ENCODE measurements at places on chromosomes 4 and X. TPM values are rescaled to one million over a fixed set of nuclear protein-coding genes. Genes with fewer than 3 reads are reported as not detected.

GRCh38 chr4:139844057-139844456 is 178.4 kb downstream of the MGST2 start:
- H3K27ac ChIP-seq: no peak overlapping the region
- DNase-seq: no peak
- H3K36me3 ChIP-seq: no peaks in the 10 kb centered on the region
- peaks cover 3% of the 10 kb centered on the region for H3K4me1 ChIP-seq
- no peaks in the 10 kb centered on the region for H3K27me3 ChIP-seq
- H3K4me3 ChIP-seq: no peak overlapping the region

RBM46 gene
- not detected for total RNA-seq

- no peak overlapping the region for H3K4me3 ChIP-seq
- no peak for DNase-seq
- no peaks in the 10 kb centered on the region for H3K36me3 ChIP-seq
- H3K27ac ChIP-seq: no peak overlapping the region
- peaks cover 10% of the 10 kb centered on the region for H3K27me3 ChIP-seq
- H3K4me1 ChIP-seq: no peaks in the 10 kb centered on the region
These were observed 5.9 kb downstream of the EMCN start for GRCh38 chr4:100511896-100512295.

DNA sequence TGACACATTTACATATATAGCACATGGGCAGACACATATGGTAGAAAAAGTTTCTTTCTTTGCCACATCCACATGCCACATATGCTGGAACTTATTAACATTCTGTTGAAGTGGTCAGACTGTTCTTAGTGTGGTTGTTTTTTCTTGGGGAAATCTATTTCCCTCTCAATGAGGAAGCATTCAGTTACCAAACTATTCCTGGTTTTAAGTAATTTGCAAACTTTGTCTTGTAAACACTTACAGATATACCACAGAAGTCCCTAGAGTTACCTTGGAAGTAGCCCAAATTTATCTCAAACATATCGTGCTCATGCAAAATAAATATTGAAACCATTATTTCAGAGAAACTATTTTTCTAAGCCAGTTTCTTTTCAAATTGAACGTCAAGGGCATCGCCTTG is 625.5 kb upstream of the INTU start:
- H3K4me1 ChIP-seq: no peaks in the 10 kb centered on the region
- H3K27ac ChIP-seq: no peak overlapping the region
- H3K4me3 ChIP-seq: no peak overlapping the region

STOX2 gene
- total RNA-seq: not detected

FHDC1 gene
- total RNA-seq: 0.11 TPM

FSTL5 gene
- not detected for total RNA-seq

GABRA4 gene
- not detected for total RNA-seq

GRCh38 chrX:150365051-150365989 is 2.2 kb downstream of the MAMLD1 start:
- H3K4me3 ChIP-seq: peak overlapping the region; percentile 73
- DNase-seq: peak; percentile 69
- H3K4me1 ChIP-seq: peaks cover 22% of the 10 kb centered on the region
